Activated CD8-positive, alpha-beta memory T cell treated with anti-CD3 and anti-CD28 coated beads for 1 hour (primary cell): ENCODE measurements at places on chromosomes 3 and 15.

DNA sequence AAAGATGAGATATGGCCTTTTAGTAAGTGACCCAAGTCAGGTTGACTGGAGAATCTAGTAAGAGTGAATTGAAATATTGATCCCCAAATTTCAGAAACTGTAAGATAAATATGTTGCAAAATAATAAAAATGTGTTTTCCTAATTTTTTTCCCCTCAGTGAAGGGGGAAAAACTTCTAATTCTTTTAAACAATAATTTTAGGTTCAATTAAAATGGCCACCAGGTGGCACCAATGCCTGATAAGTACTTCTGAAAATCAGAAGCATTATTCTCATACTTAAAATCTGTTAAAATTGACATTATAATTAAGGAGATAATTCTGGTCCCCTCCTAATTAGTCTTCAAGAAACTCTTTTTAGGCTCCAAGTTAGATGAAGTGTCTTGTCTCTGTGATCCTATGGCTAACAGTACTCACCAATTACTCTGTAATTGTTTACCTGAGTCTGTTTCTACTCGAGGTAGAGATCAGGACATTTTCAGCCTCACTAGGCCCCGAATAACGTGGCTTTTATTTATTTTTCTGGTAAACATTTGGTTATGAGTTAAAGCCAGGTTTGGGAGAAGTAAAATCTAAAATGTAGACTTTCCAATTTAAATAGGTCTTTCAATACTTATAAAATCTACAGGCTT, 52.6 kb downstream of the NMD3 start:
- no peak for DNase-seq

DNA sequence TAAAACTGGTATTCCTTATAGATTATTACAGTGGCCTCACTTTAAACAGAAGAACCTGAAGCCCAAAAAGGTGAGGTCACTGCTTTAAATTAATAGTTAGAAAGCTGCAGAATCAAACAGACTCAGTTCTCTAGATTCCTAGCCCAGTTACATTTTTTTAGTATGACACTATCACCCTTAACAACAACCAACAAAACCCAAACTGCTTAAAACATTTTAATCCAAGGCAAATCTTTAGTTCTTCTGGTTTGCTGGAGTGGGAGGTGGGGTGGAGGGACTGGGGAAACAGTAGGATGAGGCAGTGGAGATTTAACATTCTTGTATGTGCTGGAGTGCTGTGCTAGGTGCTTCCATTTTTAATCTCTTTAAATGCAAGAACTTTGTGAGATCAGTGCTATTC, 631.6 kb upstream of the KCNMB2 start:
- no peak for DNase-seq

DNA sequence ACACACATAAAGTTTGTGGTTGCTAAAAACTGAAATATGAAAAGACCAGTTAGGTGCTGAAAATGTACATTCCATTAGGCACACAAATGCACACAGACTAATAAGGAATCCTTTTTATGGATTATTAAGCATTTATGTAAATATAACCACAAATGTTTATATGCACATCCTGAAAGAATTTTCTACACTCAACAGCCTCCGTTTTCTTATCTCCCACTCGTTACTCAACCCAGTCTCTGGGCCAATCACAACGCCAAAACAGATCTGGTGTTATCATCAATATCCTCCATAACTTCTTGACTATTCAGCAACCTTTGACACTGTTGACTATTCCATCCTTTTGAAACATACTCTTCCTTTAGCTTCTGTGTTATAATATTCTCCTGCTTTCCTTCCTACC, 136.4 kb downstream of the ATP8B4 start:
- DNase-seq = no peak

GRCh38 chr3:38507120-38507519, 11.0 kb downstream of the EXOG start:
- no peak for DNase-seq

DNA sequence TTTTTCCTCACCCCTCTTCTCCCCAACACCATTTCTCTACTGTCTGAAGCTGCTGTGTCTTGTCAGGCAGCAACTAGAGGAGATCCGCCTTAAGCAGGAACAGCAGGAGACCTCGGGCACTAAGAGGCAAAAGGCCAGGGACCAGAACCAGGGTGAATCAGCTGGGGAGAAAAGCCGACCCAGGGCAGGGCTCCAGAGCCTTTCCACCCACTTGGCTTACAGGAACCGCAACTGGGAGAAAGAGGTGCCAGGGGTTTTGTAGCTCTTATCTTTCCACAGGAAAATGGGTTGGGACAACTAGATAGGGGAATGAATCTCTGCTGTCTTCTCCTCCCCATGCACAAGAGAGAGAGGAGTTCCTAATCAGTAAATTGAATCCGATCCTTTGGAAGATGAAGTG, 3.0 kb upstream of the NGRN start:
- no peak for DNase-seq

DNA sequence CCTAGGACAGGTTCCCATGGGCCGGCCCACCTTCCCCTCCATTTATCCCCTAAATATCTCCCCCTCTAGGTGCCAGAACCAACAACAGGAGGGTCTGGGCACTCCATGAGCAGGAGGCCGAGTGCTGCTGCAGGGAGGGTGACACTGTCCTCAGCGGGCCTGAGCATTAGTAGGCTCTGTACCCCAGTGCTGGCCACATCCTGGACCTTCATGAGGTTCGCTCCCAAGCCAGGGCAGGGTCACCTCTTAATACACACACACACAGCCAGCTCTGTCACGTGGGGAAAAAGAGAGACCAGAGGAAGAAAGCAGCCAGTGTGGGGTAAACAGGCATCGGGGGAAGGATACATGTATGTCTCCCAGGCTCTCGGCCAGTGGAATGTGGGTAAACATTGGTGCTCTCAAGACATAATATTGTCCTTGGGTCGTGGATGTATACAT, 27.9 kb upstream of the SEMA3F start:
- DNase-seq = no peak
